Kidney glomerular epithelial cell (primary cell): ENCODE measurements at places on chromosomes 6 and 20.

DNA sequence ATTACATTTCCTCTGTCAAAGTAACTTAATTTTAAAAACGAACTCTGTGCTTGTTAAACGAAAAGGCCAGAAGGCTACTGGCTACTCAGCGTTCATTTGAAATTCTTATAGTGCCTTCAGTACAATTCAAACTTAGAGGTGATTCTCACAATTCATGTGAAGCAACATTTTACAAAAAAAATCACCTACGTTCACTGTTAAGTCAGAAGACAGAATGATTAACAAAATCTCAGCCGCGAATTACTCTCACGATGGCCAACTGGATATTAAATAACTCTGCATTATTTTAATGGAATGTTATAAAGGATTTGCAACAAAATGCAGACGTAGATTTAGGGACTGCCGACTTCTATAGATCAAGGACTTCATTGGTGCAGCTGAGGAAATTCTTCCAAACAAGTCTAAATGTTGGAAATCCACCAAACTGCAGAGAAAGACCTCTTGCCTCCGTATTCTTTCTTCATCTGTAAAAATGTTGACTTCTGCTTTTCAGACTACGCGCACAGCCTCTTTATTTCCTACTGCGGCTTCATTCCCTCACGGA lies 1.6 kb upstream of the QKI start:
- peak; percentile 66 for DNase-seq

- DNase-seq: no peak
Observed at GRCh38 chr20:47603260-47603659, 101.6 kb downstream of the NCOA3 start.

DNA sequence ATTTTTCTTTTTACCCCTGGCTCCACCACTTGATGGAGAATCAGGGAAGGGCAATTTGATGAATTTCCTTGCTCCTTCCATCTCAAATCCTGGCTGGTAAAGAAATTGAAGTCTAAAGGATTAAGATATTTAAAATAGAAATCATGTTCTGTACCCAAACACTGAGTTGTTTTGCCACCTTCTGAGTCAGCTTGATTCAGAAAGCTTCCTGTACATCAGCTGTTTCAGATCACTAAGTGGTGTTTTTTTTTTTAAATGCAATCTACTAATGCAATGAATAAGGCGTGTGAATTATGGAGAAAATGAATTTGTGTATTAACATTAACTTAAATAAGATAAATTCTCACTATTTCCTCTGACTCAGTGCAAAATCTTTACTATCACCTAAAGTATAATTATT lies 11.5 kb upstream of the POPDC3 start:
- no peak for DNase-seq

- DNase-seq: no peak
Observed at GRCh38 chr6:169864148-169865020, 113.0 kb downstream of the ERMARD start.

- DNase-seq: no peak
Observed at GRCh38 chr6:125546841-125547251, 202.6 kb upstream of the HEY2 start.

DNA sequence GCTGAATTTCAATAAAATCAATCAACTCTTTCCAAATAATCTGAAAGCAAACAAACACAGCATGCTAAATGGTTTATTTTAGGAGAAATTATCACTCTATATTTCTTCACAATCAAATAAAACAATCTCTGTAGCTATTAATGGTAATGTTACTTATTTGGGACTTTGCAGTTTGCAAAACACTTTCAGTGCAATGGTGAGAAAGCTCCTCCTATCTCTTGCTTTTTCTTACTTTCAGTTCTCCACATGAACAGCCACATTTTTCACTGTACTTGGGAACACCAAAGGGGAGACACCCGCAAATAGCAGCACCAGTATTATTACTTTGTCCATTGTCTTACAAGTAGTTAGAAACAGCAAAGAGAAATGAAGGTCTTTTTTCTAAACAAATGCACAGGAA lies 92.4 kb downstream of the DST start:
- DNase-seq: no peak

DNA sequence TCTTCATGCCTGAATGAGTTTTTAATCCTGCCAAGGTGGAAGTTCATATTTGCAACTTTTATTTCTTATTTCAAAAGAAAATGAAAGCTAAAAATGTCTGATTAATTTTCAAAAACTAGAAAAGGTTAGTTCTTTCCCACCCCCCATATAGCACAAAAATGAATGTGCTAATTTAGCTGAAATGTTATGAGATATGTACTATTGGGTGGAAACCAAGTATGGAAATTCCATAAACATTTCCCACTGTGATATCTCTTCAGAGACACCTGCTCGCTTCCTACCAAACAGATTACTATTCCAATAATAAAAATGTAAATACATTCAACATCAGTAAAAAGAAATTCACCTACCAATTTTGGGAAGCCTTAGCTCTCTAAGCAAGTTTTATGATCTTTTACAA lies 678.6 kb upstream of the ID4 start:
- no peak for DNase-seq

DNA sequence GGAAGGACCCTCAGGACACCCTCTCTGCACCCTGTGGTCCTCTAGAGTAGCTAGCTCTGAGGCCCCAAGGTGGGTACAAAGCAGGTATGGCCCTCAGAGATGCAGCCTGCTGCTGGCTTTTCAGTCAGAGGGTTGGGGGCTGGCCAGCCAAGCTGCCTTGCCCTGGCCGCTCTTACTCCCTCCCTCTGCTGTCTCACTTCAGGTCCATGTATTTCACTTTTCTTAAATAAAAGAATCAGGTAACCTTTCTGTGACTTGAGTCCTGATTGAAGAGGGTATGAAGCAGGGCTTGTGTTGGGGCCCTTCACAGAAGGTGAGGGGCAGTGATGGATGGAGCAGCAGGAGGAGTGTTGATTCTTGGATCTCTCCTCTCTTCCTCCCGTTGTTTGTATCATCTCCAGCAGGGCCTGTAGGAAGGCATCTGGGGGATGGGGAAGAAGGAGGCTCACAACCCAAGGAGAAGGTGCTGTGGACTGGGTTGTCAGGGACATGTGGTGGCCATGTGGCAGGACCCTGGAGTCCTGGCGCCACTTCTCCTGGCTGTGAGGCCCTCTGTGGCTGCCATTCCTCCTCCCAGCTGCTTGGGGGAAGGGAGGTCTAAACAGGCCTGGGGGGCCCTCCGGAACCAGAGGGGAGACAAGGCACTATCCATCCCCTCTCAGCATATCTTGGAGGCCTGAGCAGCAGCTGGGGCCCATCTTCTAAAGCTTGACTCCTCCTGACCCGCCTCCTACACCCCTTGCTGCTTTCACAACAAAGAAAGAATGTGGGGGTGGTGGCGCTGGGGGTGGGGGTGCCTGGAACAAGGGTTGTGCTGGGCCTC lies 1.1 kb upstream of the PTK7 start:
- no peak for DNase-seq

DNA sequence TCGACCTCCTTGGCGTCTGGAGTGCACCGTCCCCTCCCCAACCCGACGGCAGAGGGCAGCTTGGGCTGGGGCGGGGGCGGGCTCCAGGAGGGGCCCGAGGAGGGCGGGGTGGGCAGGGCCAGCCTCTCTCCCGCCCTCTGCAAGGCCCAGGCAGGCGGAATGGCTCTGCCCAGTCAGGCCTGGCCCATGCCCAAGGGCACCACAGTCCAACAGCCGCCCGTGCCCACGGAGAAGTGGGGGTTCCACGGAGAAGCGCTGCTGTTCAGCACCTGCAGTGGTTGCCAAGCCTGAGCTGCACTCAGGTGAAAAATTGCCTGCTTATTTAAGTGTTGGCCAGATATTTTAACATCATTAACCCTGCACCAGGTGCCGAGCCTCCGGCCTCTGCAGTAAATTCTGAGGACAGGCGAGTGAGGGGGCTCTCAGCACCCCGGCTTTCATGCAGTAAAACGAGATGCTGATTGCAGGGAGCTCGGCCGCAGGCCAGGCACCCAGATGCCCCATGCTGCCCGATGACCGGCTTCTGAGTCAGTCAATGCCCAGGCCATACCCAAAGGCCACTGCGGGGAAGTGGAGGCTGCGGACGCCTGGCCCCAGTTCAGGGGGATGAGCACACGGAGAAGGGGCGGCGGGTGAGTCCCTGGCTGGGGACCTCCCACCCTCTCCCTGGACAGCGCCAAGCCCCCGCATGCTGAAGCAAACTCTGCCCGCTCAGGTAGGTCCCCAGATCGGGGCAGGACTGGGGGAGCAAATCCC lies at the start of gene SRMS:
SRMS (minus strand) TSS at position 25 of the 756 bp plus-strand sequence. CDS start 286 bp downstream, outside the sequence.
- no peak for DNase-seq

DNA sequence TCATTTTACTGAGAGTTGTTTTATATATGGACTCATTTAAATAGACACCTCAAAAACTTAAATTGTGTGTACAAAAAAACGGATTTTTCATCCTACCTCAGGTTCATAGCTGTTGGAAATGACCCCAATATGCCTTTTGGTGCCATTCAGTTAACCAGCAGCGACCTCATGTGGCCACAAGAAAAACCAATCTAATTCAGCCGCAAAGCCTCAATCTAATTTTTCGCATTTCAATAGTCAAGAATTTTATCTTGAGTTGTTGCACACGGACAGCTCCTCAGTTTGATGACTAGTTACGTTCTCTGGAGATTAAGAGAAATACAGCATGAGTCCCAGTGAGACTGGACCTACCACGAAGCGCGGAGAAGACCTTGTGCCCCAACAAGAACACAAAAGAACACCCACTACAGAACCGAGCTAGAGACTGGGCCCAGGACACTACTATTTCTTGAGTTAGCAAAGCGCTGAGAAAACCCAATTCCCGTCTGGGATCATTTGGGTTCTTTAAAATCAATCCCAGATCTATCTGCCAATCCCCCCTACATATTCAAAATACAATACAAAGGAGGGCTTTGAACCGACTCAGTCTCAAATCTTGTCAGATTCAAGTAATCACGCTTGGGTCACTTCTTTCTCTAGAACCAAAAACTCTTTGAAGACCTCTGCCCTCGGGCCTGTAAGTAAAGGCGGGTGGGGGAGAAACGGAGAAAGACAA lies 1.1 kb downstream of the TCP11 start:
- DNase-seq: peak; percentile 53

GRCh38 chr6:125944434-125944816 lies 12.1 kb upstream of the HINT3 start:
- DNase-seq: no peak

DNA sequence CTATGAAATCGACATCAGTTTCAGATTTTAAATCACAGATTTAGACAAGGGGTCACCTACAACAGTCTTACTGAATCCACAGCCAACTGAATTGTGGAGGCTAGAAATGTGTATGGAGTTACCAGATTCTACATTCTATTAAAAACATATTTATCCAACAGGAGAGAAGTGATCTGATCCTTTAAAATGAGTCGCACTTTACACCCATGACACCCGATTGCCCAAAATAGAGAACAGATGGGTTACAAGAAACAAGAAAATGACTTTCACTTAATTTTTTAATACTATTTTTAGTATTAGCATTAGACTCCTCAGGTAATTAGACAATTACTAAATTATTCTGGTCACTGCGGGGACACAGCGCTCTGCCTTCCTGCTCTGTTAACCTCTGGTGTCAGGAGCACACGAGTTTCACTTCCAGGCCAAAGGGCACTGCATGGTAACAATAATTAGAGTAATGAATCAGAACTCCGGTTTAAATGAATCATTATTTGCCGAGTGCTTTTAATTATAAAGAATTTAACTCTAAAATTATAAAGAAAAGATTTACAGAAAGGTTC lies 108.6 kb downstream of the ATP9A start:
- no peak for DNase-seq

- no peak for DNase-seq
Observed at GRCh38 chr6:25713824-25714223, 40.7 kb upstream of the SLC17A4 start.

DNA sequence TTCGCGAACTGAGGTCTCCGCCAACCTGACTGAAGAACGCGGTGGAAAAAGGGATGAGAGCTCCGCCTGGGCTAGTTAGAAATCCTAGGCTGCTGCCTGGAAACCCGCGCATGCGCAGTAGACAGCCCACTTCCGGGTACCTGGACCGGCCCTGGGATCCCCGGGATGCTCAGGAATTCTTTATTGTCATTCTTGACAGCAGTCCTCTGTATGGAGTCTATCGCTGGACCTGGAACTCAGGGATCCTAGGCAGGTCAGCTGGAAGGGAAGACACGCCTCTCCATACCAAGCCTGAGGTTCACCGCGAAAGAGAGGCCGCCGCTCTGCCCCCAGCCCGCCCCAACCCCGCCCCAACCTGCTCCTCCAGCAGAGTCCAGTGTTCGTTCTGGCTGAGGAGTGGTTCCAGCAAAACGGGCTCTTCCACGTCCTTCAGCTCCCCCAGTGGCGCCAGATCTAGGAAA lies 1379.2 kb upstream of the DEFB115 start:
- DNase-seq: no peak
